ENCODE measurements at places on chromosomes 5 and 9. TPM values are rescaled to one million over a fixed set of nuclear protein-coding genes. Genes with fewer than 3 reads are reported as not detected.

The PCDHB8 gene
- not detected for total RNA-seq

The SLC25A2 gene
- total RNA-seq = 1.1 TPM

The KCNMB1 gene
- not detected for total RNA-seq

The MEF2C gene
- total RNA-seq = 0.06 TPM

DNA sequence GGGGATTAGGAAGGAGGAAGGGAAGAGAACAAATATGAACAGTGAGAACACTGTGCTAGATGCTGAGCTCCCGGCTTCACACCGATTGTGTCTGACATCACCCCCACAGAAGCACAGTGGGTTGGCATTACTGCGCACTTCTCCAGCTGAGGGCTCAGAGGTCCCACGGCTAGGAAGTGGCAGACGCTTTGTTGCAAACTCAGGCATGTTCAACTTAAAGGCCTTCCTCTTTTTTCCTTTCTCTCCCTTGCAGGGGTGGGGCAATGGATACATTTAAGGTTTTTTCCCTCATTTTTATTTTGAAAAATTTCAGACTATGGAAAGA is 15.5 kb upstream of the SHB start:
- no peak overlapping the region for H3K27ac ChIP-seq
- H3K36me3 ChIP-seq = no peaks in the 10 kb centered on the region
- no peak overlapping the region for H3K4me3 ChIP-seq
- H3K27me3 ChIP-seq = peaks cover 33% of the 10 kb centered on the region
- peak; percentile 19 for DNase-seq

DNA sequence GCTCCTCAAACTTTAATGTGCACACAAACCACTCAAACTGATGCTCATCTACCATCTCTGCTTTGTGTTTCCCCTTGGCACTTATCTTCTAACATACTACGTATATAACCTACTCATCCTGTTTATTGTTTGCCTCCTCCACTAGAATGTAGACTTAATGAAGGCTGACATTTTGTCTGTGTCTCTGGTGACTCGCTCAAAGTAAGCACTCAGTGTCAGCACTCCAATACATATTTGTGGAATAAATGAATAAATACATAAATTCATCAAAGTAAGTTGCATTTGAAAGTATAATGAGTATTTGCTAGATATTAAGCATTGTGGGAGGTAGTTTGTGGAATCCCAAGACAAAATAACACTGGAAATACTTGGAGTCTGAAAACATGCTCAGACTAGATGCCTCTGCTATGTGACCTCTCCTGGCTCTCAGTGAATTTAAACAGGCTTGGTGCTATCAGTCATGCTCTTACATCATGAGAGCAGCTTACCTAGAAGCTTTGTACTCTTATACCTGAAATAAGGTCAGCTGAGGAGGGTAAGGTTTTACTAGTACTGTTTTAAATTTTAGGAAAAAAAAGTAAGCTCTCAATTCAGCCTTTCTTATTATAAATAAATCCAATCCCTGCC is 37.0 kb upstream of the RANBP6 start:
- no peak overlapping the region for H3K4me3 ChIP-seq
- DNase-seq = no peak
- peaks cover 2% of the 10 kb centered on the region for H3K27me3 ChIP-seq
- no peaks in the 10 kb centered on the region for H3K36me3 ChIP-seq
- H3K4me1 ChIP-seq = peaks cover 9% of the 10 kb centered on the region

DNA sequence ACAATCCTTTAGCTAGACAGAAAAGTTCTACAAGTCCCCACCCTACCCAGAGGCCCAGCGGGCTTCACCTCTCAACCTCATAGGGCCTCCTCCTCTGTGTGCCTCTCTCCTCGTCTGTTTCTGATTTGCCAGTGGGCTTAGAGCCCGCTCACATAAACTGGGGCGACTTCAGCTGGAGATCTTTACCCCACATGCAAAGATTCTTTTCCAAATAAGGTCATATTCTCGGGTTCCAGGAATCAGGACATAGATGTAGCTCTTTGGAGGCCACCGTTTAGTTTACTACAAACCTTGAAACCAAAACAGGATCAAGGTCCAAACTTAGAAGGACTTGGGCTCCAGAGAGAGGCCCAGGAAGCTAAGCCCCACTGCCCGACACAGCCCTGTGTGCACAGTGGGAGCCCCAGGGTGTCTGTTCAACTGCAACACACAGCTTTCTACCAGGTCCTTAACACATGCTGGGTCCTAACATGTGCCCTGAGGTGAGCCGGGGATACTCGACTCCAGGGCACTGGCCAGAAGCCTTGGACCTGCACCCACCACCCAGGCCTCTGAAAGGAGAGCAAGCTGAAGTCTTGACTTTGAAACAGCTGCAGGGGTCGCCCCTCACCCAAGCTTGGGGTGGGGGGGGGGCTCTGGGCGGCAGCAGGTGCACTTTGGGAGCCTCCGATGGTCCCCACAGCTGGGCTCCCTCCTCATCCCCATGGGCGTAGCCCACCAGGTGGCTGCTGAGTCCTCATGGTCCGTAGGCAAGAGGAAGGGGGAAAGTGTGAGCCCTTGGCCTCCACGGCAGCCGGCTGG is 26.8 kb upstream of the SLC12A7 start:
- DNase-seq = no peak
- no peaks in the 10 kb centered on the region for H3K27me3 ChIP-seq
- H3K27ac ChIP-seq = no peak overlapping the region
- no peak overlapping the region for H3K4me3 ChIP-seq
- H3K4me1 ChIP-seq = no peaks in the 10 kb centered on the region
- no peaks in the 10 kb centered on the region for H3K36me3 ChIP-seq

DNA sequence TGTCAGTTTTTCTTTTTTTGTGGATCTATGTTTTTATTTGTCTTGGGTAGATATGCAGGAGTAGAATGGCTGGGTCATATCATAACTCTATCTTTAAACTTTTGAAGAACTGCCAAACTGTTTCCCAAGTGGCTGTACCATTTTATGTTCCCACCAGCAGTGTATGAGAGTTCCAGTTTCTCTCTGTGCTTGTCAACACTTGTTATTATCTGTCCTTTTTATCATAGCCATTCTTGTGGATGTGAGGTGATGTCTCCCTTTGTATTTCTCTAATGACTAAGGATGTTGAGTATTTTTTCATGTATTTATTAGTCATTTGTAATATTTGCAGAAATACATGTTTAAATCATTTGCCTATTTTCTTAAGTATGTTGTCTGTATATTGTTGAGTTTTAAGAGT is 17.4 kb upstream of the FAT2 start:
- no peaks in the 10 kb centered on the region for H3K36me3 ChIP-seq
- H3K4me3 ChIP-seq = no peak overlapping the region
- H3K4me1 ChIP-seq = peaks cover 11% of the 10 kb centered on the region
- H3K27ac ChIP-seq = no peak overlapping the region

GRCh38 chr9:93089481-93089991 is 6.5 kb upstream of the CARD19 start:
- H3K4me1 ChIP-seq = peaks cover 55% of the 10 kb centered on the region
- no peaks in the 10 kb centered on the region for H3K27me3 ChIP-seq
- peak; percentile 38 for DNase-seq
- H3K36me3 ChIP-seq = peaks cover 69% of the 10 kb centered on the region
- no peak overlapping the region for H3K27ac ChIP-seq

DNA sequence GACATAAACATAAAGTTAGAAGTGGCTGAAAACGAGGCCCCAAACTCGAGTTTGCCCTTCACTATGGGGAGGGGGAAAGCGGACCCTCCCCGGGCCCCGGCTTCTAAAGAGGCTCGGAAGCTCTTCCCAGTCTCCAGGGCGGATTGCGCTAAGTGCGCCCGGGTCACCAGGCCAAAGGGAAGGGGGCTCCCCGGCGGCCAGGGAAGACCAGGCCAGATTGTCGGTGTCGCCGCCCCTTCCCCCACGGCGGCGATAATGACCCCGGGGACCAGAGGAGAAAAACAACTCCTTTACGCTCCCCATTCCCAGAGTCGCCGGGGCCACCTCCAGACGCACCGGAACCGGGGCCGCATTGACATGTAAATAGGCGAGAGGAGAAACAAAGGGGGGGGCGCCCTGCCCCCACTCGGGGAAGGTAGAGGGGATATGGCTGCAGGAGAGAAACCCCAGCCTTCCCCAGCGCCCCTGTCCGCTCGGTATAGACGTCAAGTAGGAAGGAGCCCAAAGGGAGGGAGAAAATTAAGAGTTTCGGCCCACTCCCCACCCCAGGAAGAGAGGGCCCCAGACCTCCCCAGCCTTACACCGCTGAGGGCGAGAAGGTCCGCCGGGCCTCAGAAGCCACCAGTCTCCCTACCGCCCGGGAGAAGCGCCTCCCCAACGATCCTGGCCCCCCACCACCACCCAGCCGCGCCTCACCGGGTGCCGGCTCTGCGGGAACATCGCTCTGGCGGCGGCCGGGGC is 1.7 kb downstream of the TLE1 start:
- H3K36me3 ChIP-seq = peaks cover 5% of the 10 kb centered on the region
- H3K27me3 ChIP-seq = peaks cover 20% of the 10 kb centered on the region
- peak overlapping the region; percentile 64 for H3K27ac ChIP-seq
- H3K4me1 ChIP-seq = peaks cover 8% of the 10 kb centered on the region
- H3K4me3 ChIP-seq = no peak overlapping the region

DNA sequence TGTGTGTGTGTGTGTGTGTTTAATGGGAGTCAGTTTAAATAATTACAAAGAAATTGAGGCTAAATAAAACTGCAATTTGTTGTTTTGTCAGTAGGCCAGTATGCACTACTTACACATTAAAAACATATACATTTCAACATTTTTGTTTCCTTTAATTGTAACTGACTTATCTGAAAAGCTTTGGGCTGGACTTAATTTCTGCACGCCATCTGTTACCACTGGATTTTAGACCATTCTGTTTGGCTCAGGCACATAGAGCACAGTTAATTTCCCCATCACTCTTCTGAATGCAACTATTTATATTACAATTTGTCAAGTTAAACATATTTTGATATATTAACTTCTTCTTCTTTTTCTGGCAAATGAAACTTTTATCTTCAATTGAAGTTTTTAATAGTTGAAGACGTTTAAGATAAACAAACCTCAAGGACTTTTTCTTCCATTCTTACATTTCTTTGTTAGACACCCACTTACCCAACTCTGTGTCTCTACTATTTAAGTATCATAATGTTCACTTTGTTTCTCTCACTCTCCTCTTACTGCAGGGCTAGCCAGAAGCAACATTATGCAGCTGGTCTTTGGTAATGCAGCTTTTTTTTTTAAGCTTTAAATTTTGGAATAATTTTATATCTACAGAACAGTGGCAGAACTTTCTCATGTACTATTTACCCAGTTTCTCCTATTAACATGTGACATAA is 253.4 kb upstream of the ANKH start:
- no peaks in the 10 kb centered on the region for H3K36me3 ChIP-seq
- no peak overlapping the region for H3K4me3 ChIP-seq
- no peaks in the 10 kb centered on the region for H3K27me3 ChIP-seq
- no peaks in the 10 kb centered on the region for H3K4me1 ChIP-seq
- H3K27ac ChIP-seq = no peak overlapping the region

DNA sequence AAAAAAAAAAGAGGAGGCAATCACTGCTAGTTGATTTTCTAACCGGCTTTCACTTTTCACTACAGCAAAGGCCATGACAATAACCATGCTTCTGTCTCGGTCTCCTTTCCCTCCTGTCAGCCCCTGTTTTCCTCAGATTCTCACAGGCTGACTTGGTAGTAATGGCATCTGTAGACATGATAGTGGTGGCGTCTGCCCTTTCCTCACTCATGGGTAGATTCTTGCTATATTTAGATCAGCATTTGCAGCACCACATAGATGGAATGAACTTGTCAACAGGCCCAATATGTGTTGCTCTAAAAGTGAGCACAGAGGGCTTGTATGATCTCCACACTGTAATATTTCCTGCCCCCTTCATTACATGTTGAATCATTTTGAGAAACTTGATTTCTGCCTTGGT is 120.3 kb upstream of the FTMT start:
- H3K27me3 ChIP-seq = no peaks in the 10 kb centered on the region
- H3K4me3 ChIP-seq = no peak overlapping the region
- no peak overlapping the region for H3K27ac ChIP-seq

- H3K27ac ChIP-seq = no peak overlapping the region
- no peaks in the 10 kb centered on the region for H3K4me1 ChIP-seq
- no peak for DNase-seq
- no peaks in the 10 kb centered on the region for H3K36me3 ChIP-seq
- no peak overlapping the region for H3K4me3 ChIP-seq
These were observed 96.6 kb downstream of the PJA2 start for GRCh38 chr5:109313127-109313526.

GRCh38 chr9:125189011-125189360 is 617 bp downstream of the PPP6C start:
- peak overlapping the region; percentile 94 for H3K27ac ChIP-seq
- DNase-seq = peak; percentile 58
- peaks cover 33% of the 10 kb centered on the region for H3K4me1 ChIP-seq
- peaks cover 6% of the 10 kb centered on the region for H3K36me3 ChIP-seq

DNA sequence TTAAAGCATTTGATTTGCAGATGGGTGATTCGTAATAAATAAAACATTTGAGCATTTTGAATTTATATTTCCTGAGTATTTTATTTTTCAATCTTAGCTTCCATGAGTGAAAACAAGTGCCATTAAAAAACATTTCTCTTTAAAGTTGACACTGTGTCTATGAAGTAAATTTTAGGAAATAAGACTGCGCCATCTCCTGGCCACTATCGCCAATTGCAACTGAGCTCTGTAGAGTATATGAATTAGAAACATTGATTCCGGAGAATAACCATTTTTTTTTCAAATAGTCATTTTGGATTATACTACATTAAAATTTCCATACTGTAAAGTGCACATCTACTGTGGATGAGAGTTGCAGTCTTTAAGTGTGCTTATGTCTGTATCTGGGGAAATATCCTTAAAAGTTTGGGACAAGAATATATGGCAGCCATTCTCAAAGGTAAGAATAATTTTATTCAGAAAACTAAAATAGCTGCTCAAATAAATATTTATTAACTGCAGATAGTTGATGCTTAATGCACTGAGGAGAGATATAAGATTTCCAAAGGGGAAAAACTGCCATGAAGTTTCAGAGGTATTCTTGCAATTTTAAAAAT is 5.9 kb downstream of the DMRTA1 start:
- DNase-seq = peak; percentile 59
- H3K27me3 ChIP-seq = peaks cover 30% of the 10 kb centered on the region
- H3K4me1 ChIP-seq = no peaks in the 10 kb centered on the region
- no peaks in the 10 kb centered on the region for H3K36me3 ChIP-seq
- no peak overlapping the region for H3K4me3 ChIP-seq

DNA sequence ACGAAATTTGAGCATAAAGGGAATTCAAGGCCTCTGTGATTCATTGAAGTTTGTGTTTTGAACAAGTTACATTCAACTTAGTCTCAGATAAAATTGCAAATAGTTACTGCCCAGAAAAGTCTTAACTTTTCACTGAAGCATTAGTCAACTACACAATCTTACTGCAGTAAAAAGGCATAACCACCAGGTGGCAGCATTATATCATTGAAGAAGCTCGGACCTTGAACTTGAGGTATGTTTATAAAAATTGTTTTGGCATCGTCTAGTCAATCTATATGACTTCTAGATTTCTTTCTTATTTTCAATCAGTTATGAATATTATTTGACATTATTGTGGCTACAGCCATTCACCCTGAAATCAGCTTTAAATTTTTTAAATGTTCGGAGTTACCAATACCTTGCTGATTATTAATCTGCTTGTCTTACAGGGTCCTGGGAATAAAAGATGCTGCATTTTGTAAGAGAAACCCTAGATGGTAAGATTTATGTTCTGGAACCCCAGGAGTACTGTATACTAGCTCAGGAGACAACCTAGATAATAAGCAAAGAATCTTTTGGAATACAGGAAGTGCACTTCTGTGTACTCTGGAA is 83.9 kb upstream of the GRAMD2B start:
- no peak overlapping the region for H3K4me3 ChIP-seq
- H3K27ac ChIP-seq = no peak overlapping the region
- no peaks in the 10 kb centered on the region for H3K36me3 ChIP-seq
- peak; percentile 50 for DNase-seq

GRCh38 chr5:68345582-68345981 is 130.0 kb downstream of the PIK3R1 start:
- no peak for DNase-seq
- no peak overlapping the region for H3K4me3 ChIP-seq
- peaks cover 9% of the 10 kb centered on the region for H3K36me3 ChIP-seq
- H3K27me3 ChIP-seq = no peaks in the 10 kb centered on the region
- H3K27ac ChIP-seq = no peak overlapping the region
- peaks cover 43% of the 10 kb centered on the region for H3K4me1 ChIP-seq

All from activated CD8-positive, alpha-beta memory T cell treated with anti-CD3 and anti-CD28 coated beads, Interleukin-2, amount 10 ng/mL, durations not matched to agents 7 days and 5 days (primary cell).